Amniotic epithelial cell (primary cell): ENCODE measurements at places on chromosomes 5 and 9.
A peak's percentile ranks its signal among the peaks of the same experiment; 100 is the strongest.

DNA sequence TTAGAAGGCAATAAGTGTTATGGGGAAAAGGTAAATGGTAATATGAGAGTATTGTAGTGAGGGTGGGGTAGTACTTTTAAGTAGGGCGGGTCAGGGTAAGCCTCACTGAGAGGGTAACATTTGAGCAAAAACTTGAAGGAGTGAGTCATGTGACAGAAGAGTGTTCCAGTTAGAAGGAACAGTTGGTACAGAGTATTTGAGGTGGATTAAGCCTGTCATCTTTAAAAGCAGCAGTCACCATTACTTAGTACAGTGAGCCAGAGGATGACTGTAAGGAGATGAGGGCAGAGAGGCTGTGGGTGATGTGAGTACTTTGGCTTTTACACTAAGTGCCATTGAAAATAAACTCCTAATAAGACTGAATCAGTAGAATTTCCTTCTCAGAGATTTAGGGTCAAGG, 54.8 kb downstream of the UBAP1 start:
- DNase-seq, result peak; percentile 68

DNA sequence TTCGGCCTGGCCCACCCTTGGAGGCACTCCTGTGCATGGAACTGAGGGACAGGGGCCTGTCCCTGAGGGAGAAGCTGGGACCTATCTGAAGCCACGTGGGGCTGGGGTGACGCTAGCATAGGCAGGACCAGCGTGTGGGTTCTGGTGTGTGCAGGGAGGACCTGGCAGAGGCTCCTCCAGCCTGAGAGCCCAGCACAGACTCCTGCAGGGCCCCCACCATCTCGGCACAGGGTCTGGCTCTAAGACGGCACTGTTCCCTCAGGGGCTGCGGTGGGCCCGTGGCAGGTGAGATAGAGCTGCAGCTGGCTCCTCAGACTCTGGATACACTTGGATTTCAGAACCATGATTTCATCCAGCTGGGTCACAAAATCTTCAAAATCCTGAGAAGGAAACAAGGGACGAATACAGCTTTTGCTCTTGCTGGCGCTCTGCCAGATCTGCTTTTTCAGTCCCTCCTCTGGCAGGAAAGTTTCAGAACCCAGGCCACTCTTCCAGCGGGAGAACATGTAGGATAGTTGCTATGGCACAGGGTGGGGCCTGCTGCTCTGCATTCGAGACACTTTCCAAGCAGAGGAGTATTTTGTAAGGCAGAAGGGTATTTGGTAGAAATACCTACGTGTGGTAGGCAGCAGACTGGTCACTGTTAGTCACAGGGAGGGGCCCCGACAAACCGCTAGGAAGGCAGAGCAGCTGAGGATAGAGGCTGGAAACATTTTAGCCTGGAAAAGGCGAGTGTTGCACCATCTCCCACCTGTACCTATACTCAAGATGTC, 74.7 kb downstream of the KIF24 start:
- DNase-seq, result peak; percentile 67

GRCh38 chr5:64506567-64507263, 900 bp downstream of the RGS7BP start:
- DNase-seq, result no peak

GRCh38 chr9:7273575-7273974, 515.8 kb downstream of the KDM4C start:
- peak; percentile 60 for DNase-seq

GRCh38 chr5:137035480-137035878, 463.6 kb downstream of the SPOCK1 start:
- no peak for DNase-seq

GRCh38 chr5:141605523-141606277, 13.1 kb downstream of the DIAPH1 start:
- DNase-seq, result no peak

DNA sequence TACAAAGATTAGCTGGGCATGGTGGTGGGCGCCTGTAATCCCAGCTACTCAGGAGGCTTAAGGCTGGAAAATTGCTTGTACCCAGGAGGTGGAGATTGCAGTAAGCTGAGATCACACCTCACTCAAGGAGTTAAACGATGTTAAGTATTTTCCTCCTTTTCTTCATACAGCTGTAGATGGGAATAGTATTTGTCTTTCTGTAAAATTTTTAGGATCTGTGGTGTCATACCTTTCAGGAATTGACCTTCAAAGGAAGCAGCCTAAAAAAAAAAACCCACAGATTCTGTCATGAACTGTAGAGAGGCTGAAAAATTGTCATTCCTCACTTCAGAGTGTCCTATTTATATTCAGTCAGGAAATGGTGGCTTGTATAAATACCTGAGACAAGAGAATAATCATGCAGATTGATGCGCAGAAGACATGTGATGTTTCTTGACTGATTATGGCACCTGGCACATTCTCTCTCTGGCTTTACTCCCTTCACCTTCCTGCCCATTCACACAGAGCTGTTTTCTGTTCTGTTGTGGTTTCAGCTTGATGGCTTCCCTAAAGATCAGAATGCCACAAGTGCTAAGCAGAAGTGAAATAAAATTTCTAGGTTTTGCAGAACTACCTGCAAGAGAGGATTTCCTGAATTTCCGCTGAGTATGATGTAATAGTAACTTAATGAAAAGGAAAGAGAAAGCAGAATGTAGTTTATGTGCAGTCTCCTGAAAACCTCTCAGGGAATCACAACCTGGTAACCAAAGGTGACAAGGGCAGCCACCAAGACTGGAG, 3.8 kb downstream of the IFNA1 start:
- no peak for DNase-seq
